ENCODE measurements at places on chromosomes 3 and 15. TPM values are rescaled to one million over a fixed set of nuclear protein-coding genes. Genes with fewer than 3 reads are reported as not detected.

- no peak overlapping the region for H3K4me3 ChIP-seq
- H3K27ac ChIP-seq = no peak overlapping the region
- peaks cover 5% of the 10 kb centered on the region for H3K4me1 ChIP-seq
Observed at GRCh38 chr15:71112429-71112828, 2.8 kb upstream of the THSD4 start.

- H3K27ac ChIP-seq = no peak overlapping the region
- no peaks in the 10 kb centered on the region for H3K36me3 ChIP-seq
- no peak overlapping the region for H3K4me3 ChIP-seq
- H3K27me3 ChIP-seq = no peaks in the 10 kb centered on the region
- DNase-seq = no peak
Observed at GRCh38 chr3:156253150-156253549, 132.8 kb downstream of the KCNAB1 start.

- H3K27ac ChIP-seq = no peak overlapping the region
- no peaks in the 10 kb centered on the region for H3K36me3 ChIP-seq
- no peaks in the 10 kb centered on the region for H3K27me3 ChIP-seq
- no peak for DNase-seq
- peak overlapping the region; percentile 63 for H3K4me3 ChIP-seq
- no peaks in the 10 kb centered on the region for H3K4me1 ChIP-seq
Observed at GRCh38 chr3:115784739-115785536, 161.6 kb downstream of the GAP43 start.

- no peaks in the 10 kb centered on the region for H3K36me3 ChIP-seq
- H3K4me1 ChIP-seq = peaks cover 4% of the 10 kb centered on the region
- no peaks in the 10 kb centered on the region for H3K27me3 ChIP-seq
- DNase-seq = no peak
- no peak overlapping the region for H3K27ac ChIP-seq
- H3K4me3 ChIP-seq = no peak overlapping the region
Observed at GRCh38 chr3:132788301-132788671, 66.1 kb upstream of the NPHP3 start.

- DNase-seq = no peak
- no peaks in the 10 kb centered on the region for H3K27me3 ChIP-seq
- no peaks in the 10 kb centered on the region for H3K36me3 ChIP-seq
- no peak overlapping the region for H3K4me3 ChIP-seq
- H3K27ac ChIP-seq = no peak overlapping the region
Observed at GRCh38 chr15:53833134-53833624, 73.7 kb upstream of the WDR72 start.

DNA sequence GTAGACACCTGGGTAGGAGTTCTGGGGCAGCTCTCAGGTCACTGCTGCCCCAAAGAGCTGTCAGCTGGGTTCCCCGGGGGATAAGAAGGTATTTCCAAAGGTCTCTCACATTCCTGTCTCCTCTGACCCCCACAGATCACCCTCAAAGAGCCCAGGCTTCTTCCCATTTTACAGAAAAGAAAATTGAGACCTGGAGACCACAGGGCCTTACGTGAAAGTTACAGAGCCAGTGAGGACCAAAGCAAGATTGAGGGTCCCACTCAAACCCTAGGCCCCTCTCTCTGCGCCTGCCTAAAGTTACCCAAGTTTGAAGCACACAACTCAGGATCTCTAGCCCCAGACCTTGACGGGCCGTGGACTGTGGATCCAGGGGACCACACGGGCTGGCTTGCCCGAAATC lies 3.9 kb upstream of the ATP2B2 start:
- H3K4me3 ChIP-seq = no peak overlapping the region
- H3K27me3 ChIP-seq = no peaks in the 10 kb centered on the region
- H3K4me1 ChIP-seq = peaks cover 9% of the 10 kb centered on the region
- DNase-seq = no peak

- DNase-seq = no peak
- no peaks in the 10 kb centered on the region for H3K36me3 ChIP-seq
- peak overlapping the region; percentile 5 for H3K27ac ChIP-seq
- H3K27me3 ChIP-seq = peaks cover 1% of the 10 kb centered on the region
- H3K4me3 ChIP-seq = no peak overlapping the region
Observed at GRCh38 chr15:26102365-26102764, 239.2 kb upstream of the ATP10A start.

GRCh38 chr3:18499301-18499700 lies 74.2 kb upstream of the SATB1 start:
- no peaks in the 10 kb centered on the region for H3K36me3 ChIP-seq
- H3K4me1 ChIP-seq = no peaks in the 10 kb centered on the region
- DNase-seq = no peak
- no peak overlapping the region for H3K4me3 ChIP-seq
- H3K27me3 ChIP-seq = peaks cover 1% of the 10 kb centered on the region

GRCh38 chr15:73727330-73727976 lies 25.7 kb downstream of the INSYN1 start:
- no peaks in the 10 kb centered on the region for H3K27me3 ChIP-seq
- no peak for DNase-seq
- no peak overlapping the region for H3K4me3 ChIP-seq
- H3K36me3 ChIP-seq = no peaks in the 10 kb centered on the region

DNA sequence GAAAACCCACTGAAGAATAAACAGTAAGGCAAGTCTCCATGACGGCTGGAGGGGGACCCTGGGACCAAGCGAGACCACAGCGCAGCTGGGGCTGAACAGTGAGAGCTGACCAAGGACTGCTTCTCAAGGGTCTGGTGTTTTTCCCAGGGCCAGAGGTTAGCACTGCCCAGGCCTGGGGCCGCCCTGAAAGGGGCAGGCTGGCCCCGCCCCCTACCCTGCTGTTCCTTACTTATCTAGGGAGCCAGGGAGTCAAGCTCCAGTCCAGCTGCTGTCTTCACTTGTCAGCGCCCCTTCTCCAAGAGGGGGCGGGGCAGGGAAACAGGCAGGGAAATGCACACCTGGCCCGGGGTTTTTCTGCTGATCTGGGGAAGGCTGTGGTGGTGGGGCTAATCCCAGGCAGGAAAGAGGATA lies 51.6 kb upstream of the HACD2 start:
- peak; percentile 88 for DNase-seq
- H3K27ac ChIP-seq = no peak overlapping the region
- peaks cover 17% of the 10 kb centered on the region for H3K4me1 ChIP-seq
- H3K36me3 ChIP-seq = no peaks in the 10 kb centered on the region
- no peaks in the 10 kb centered on the region for H3K27me3 ChIP-seq
- H3K4me3 ChIP-seq = no peak overlapping the region

GRCh38 chr15:60392986-60393790 lies 4.6 kb downstream of the ANXA2 start:
- peaks cover 11% of the 10 kb centered on the region for H3K4me1 ChIP-seq
- H3K27me3 ChIP-seq = peaks cover 5% of the 10 kb centered on the region
- H3K4me3 ChIP-seq = no peak overlapping the region
- no peak overlapping the region for H3K27ac ChIP-seq
- no peaks in the 10 kb centered on the region for H3K36me3 ChIP-seq
- no peak for DNase-seq

GRCh38 chr3:152266221-152266995 lies 2.3 kb upstream of the MBNL1 start:
- no peak overlapping the region for H3K4me3 ChIP-seq
- H3K27ac ChIP-seq = no peak overlapping the region
- DNase-seq = no peak
- H3K4me1 ChIP-seq = peaks cover 2% of the 10 kb centered on the region
- H3K27me3 ChIP-seq = peaks cover 9% of the 10 kb centered on the region

- H3K36me3 ChIP-seq = no peaks in the 10 kb centered on the region
- H3K4me3 ChIP-seq = no peak overlapping the region
- no peaks in the 10 kb centered on the region for H3K27me3 ChIP-seq
- no peak overlapping the region for H3K27ac ChIP-seq
- peaks cover 2% of the 10 kb centered on the region for H3K4me1 ChIP-seq
- DNase-seq = no peak
Observed at GRCh38 chr3:197353867-197354567, 55.6 kb upstream of the DLG1 start.

DNA sequence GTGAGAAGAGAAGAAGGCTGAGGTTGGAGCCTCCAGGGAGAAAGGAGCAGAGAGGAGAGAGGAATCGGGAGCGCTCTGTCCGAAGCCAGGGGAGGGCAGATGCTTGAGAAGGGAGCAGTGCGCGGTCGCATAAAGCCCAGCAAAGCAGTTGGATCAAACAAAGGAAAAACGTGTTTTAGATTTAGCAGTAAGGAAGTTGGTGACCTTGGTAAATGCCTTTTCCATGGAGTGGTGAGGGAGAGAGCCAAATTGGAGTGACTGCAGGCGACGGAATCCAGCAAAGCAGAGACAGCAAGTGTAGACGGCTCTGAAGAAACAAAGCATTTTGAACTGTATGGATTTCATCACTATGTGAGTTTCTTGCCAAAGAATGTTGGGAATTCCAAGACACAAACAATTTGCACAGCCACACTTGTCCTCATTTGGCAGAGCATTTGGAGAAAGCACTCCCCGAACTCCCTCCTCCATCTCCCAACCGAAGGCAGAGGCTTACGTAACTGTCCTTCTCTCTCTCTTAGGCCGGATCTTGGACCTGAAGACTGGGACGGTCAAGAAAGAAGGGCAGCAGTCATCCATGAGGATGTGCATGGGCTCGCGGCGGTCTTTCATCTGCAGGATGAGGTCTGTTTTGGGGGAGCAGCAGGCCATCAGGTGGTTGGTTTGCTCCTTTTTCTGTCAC lies 103.6 kb downstream of the ARNT2 start:
- no peaks in the 10 kb centered on the region for H3K27me3 ChIP-seq
- no peaks in the 10 kb centered on the region for H3K36me3 ChIP-seq
- DNase-seq = peak; percentile 30
- H3K27ac ChIP-seq = no peak overlapping the region

DNA sequence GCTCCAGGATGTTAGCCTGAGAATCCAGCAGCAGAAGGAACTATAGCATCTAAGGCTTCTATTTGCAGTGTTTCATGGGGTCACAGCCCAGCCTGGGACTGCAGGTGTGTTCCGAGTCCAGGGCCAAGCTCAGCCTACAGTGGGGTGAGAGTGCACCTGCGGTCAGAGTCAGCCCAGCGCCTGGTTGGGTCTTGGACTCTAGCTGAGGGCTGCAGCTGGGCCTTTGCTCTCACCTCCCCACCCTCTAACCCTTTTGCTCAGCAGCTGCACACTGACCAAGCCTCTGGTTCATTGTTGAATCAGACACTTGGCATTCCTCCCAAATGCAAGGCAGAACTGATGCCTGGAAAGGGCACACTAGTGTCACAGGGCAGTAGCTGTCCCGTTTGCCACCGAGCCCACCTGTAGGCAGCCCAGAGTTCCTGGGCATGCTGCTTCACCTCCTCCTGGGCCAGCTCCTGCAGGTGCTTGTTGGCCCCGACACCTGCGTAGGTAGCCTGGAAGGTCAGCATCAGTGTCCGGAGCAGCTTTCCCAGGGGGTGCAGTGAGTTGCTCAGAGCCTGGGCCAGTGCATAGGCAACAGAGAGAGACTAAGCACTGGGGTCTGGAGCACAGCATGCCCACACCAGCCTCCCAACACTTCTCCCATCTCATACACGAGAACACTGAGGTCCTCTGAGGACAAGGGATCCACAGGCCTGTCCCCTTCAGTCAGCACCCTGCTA lies 17.5 kb downstream of the ALS2CL start:
- no peaks in the 10 kb centered on the region for H3K27me3 ChIP-seq
- no peaks in the 10 kb centered on the region for H3K36me3 ChIP-seq
- H3K4me3 ChIP-seq = no peak overlapping the region
- no peaks in the 10 kb centered on the region for H3K4me1 ChIP-seq
- no peak for DNase-seq

DNA sequence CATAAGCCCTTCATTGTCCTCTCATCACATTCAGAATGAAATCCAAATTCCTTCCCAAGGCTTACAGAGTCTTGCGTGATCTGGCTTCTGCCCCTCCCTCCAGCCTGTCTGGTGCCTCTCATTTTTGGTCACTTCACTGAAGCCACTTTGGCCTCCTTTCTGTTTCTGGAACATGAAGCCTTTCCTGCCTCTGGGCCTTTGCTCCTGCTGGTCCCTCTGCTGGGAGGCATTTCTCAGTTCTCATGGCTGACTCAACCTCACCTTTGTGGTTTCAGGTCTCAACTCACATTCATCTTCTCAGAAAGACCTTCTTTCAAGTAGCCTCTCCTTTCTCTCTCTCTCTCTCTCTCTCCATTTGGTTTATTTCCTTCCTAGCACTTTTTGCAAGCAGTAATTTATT lies 43.9 kb upstream of the BHLHE40 start:
- H3K36me3 ChIP-seq = no peaks in the 10 kb centered on the region
- no peaks in the 10 kb centered on the region for H3K4me1 ChIP-seq
- no peak overlapping the region for H3K27ac ChIP-seq

- no peaks in the 10 kb centered on the region for H3K4me1 ChIP-seq
- H3K36me3 ChIP-seq = no peaks in the 10 kb centered on the region
- peak overlapping the region; percentile 32 for H3K4me3 ChIP-seq
- H3K27me3 ChIP-seq = peaks cover 24% of the 10 kb centered on the region
- DNase-seq = no peak
Observed at GRCh38 chr3:170584585-170585007, 1.3 kb downstream of the SLC7A14 start.

DNA sequence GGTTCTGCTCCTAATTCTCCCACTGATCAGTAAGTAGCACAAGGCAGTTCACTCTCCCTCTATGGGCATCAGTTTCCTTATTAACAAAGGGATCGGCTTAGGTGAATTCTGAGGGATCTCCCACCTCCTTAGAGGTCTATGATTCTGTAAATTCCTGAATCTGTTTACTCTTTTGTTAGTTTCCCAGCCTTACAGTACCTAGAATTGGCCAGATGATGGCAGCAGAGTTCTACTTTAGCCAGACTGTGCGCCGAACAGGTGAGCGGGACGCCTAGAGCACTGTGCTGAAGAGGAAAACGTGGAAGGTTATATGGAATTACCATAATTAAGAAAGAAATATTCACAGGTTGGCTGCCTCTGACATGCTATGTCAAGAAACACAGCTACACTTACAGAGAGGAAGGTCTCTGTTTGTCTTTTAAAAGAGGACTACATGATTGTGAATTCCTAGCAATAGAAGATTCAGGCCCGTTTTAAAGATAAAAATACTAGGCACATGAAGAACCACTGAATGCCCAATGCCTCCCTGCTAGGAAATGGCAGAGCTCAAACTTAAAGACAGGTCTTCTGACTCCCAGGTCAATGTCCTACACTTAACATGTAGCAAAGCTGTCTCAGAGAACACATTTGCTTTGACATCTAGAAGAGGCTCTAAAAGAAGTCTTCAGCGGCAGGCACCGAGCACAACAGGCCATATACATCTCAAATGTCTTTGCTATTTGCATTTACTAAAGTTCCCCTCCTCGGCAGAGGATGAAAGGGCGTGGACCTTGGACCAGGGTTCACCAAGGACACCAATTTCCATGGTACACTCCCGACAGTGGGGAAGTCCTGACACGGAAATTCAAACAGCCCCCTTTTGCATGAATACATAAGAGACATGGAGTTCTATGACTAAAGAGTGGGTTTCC lies 259.9 kb downstream of the FGF12 start:
- DNase-seq = peak; percentile 51
- no peaks in the 10 kb centered on the region for H3K36me3 ChIP-seq
- no peak overlapping the region for H3K27ac ChIP-seq
- H3K4me1 ChIP-seq = no peaks in the 10 kb centered on the region
- no peak overlapping the region for H3K4me3 ChIP-seq
- H3K27me3 ChIP-seq = no peaks in the 10 kb centered on the region

The GP5 gene
- total RNA-seq = 0.13 TPM

The TTLL13 gene
- total RNA-seq = not detected

The HCLS1 gene
- total RNA-seq = 0.86 TPM

The ZIC1 gene
- 2.2 TPM for total RNA-seq

The RETNLB gene
- total RNA-seq = not detected

The SPSB4 gene
- total RNA-seq = 17.2 TPM

The CASR gene
- 0.58 TPM for total RNA-seq

The CCR8 gene
- not detected for total RNA-seq

The GPR149 gene
- not detected for total RNA-seq
